Kidney (tissue), 22 donors: ENCODE measurements at places on chromosomes 11 and 22. TPM values are rescaled to one million over a fixed set of nuclear protein-coding genes. Genes with fewer than 3 reads are reported as not detected.

DNA sequence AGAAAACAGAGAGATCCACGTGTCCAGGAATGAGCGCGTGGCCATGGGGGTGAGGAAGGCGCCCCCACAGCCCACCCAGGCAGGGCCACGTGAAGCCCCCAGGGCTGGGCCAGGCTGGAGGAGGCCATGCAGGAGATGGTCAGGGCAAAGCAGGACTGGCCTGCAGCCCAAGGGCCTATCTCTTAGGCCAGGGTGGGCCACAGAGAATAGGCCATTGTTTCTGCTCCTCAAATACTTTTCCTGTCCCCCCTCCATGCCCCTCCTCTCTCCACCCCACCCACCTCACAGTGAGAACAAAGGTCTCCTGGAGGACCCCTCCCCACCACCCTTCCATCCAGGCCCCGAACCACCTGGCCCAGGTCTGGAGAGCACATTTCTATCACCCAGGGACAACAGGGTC lies 8.3 kb upstream of the CDC42EP1 start:
- DNase-seq = no peak

Gene CRACR2B
- polyA plus RNA-seq = 16.5 TPM

DNA sequence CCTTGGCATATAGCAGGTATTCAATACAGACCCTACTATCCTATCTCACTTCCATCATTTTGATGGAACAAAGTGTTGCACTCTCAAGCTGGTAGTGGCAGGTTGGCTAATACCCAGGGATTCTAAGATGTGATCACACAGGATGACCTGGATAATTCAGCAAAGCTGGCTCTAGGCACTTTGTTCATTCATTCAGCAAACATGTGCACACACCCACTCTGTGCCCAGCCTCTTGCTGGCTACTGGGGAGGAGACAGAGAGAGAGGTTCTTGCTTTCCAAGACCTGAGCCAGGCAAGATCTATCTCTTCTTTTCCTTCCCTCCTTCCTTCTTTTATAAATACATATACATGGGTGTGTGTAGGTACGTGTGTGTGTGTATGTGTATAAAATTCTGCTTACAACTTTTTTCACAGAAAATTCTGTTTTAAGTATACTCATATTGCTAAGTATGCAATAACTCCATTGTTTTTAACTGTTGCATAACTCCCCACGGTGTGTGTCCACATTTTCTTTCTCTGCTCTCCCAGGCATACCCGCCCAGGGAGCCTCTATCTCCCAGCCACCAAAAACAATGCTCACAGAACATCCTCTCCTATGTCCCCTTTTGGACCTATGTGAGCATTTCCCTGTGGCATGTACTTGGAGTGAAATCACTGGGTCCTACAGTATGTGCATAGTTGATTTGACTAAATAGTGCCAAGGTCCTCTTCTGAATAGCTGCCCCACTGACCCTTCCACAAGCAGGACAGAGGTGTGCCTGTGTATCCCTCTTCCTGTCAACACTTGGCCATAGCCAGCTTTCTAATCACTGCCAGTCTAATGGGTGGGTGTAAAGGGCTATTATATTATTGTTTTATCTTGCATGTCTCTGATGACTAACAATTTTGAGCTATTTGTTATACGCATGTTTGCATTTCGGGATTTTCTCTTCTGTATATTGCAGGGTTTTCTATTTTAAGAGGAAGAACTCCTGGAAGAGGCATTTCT lies 27.5 kb downstream of the CLPB start:
- DNase-seq = no peak

DNA sequence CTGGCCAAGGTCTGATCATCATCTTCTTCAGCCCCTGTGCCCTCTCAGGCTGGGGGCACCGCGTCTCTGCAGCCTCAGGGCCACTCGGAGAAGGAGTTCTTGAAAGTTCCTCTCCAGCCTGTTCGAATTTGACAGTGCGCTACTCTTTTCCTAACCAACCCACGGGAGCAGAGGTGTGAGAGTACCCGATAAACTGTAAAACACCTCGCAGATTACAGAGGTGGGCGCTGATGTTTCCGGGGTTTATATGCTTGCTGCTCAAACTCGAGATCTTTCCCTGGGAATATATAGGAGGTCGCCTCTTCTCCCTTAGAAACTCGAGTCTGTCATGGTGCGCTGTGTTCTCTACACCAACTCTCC lies 515 bp downstream of the CTR9 start:
- no peak for DNase-seq

GRCh38 chr11:7077101-7077500 lies 11.7 kb upstream of the RBMXL2 start:
- DNase-seq = no peak

DNA sequence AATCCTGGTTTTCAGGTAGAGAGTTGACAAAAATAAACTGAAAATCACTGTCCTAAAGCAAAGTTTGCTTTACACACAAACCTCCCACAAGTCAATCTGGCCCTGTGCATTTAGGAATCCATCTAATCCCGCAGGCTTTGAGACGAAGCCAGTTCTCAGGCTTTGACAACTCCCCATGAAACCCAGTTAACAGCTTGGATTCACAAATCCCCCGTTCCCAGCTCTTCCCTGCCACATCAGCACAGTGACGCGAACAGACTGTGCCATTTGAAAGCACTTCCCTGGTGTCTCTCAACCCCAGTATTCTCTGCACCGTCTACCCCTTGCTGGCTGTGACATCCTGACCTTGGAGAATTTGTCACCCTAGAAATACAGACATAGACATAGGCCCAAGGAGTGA lies 117.8 kb downstream of the OPCML start:
- no peak for DNase-seq

DNA sequence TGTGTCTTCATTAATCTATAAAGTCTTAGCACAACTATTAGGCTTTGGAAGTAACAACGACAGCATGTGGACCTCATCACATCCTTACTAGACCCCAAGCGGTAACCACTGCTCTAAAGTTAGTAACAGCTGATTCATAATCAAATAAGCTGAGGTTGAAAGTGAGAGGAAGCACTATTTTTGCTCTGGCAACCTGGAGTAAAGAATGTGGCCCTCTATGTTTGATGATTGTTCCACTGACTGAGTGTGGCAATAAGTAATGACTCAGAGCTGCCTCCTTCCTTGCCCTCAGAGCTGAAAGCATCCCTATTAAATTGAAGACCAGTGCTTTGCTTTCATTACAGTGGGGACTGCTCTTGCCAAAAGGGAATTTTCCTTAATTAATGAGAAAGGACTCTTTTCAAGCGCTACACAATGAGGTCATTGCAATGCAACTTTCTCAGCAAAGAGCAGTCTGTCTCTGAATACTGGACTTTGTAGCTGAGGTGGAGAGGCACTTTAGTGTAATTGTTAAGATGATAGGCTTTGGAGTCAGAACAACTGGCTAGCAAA lies 906.1 kb upstream of the RAG2 start:
- peak; percentile 34 for DNase-seq

Gene PHOX2A
- not detected for polyA plus RNA-seq

GRCh38 chr11:103170865-103171264 lies 61.6 kb downstream of the DYNC2H1 start:
- DNase-seq = no peak

Gene KRTAP5-11
- polyA plus RNA-seq = not detected

GRCh38 chr11:59191890-59192289 lies 20.0 kb downstream of the DTX4 start:
- DNase-seq = no peak
